ENCODE measurements at places on chromosomes 6 and 20. TPM values are rescaled to one million over a fixed set of nuclear protein-coding genes. Genes with fewer than 3 reads are reported as not detected.

Gene ZNF311
- total RNA-seq: 0.40 TPM

Gene SLC24A3
- total RNA-seq: not detected

Gene RSPH3
- total RNA-seq: 2.9 TPM

Gene ZSCAN9
- total RNA-seq: 10.8 TPM

Gene SIRPA
- total RNA-seq: 12.8 TPM

Gene PHF10
- 6.3 TPM for total RNA-seq

Gene RIMS4
- 0.04 TPM for total RNA-seq

Gene PNLDC1
- total RNA-seq: not detected

Gene PKIB
- 28.0 TPM for total RNA-seq

Gene PI16
- 0.07 TPM for total RNA-seq

Gene RIPPLY2
- total RNA-seq: not detected

Gene CSTF1
- total RNA-seq: 60.2 TPM

Gene MPIG6B
- not detected for total RNA-seq

Gene SMPDL3A
- total RNA-seq: 4.6 TPM

Gene SLC18B1
- 9.1 TPM for total RNA-seq

Gene MYMX
- total RNA-seq: not detected

Gene WFDC12
- not detected for total RNA-seq

Gene GSTA3
- total RNA-seq: not detected

Gene RAB44
- total RNA-seq: not detected

Gene BIRC7
- not detected for total RNA-seq

Gene TBX18
- total RNA-seq: not detected

Gene MDFI
- total RNA-seq: 96.4 TPM

Gene VGLL2
- not detected for total RNA-seq

Gene MRPL18
- 155 TPM for total RNA-seq

Gene PSORS1C2
- total RNA-seq: not detected

Gene RSPO4
- not detected for total RNA-seq

All from PC-3 (cell line).